ENCODE measurements at places on chromosomes 5 and 9.

DNA sequence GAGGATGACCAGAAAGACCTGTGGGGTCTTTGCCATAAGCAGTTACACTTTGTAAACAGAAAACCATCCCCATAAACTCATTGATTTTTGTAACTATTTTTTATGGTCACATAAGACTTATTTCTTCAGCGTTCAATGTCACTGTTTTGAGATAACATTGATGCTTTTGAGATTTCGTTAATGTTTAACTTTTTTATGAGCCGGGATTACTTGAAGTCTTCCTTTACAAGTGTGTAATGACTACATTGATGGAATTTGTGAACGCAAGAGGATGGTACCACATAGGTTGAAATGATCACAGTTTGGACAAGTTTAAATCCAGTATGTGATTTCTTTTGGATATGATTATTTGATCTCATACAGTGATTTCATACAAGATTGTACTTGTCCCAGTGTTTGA, 1.8 kb downstream of the SLC12A2 start:
- no peak for DNase-seq

DNA sequence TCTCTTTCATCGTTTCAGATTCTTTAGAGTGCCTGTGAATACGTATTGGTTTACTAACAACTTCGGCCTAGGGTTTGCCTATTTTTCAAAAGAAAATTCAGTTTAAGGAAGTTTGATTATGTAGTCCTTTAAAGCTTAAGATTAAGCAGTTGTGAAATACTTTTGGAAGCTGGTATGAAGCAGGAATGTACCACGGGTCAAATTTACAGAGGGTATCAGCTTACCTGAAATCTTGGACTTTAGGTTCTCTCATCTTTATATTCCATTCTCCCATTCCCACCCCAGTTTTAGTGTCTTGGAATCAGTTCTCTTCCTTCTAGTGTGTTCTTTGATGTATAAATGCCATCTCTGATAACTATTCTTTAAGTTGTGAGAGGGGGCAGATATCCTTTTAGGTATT, 53.2 kb downstream of the IQGAP2 start:
- no peak for DNase-seq

- DNase-seq: no peak
Observed at GRCh38 chr9:127568618-127568970, 43.5 kb upstream of the STXBP1 start.

DNA sequence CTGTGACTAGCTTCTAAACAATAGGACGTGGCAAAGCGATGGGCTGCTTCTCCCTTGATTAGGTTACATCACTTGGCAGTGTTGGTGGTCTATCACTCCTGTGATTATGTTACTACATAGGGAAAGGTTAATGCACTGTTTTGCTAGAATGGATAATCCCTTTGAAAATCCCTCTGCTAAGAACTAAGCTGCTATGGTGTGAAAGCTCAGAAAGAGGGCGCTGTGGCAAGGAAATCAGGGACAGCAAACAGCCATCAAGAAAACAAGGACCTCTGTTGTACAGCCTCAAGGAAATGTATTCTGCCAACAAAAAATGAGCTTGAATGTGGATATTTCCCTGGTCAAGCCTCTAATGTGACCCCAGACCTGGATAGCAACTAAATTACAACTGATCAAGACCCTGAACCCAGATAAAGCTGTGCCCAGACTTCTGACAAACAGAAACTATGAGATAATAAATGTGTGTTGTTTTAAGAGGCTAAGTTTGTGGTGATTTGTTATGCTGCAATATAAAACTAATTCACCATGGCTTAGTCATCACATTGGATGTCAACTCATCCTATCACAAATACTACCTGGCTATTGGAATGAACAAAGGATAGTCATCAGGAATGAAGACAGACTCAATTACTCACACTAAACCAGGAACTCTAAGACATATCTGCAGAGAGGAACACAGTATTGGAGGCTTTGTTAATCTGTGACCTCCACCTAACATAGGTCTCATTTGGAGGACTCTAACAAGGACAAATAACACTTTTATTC, 1215.9 kb downstream of the EFNA5 start:
- no peak for DNase-seq

GRCh38 chr5:88941581-88941980, 58.6 kb upstream of the MEF2C start:
- no peak for DNase-seq

DNA sequence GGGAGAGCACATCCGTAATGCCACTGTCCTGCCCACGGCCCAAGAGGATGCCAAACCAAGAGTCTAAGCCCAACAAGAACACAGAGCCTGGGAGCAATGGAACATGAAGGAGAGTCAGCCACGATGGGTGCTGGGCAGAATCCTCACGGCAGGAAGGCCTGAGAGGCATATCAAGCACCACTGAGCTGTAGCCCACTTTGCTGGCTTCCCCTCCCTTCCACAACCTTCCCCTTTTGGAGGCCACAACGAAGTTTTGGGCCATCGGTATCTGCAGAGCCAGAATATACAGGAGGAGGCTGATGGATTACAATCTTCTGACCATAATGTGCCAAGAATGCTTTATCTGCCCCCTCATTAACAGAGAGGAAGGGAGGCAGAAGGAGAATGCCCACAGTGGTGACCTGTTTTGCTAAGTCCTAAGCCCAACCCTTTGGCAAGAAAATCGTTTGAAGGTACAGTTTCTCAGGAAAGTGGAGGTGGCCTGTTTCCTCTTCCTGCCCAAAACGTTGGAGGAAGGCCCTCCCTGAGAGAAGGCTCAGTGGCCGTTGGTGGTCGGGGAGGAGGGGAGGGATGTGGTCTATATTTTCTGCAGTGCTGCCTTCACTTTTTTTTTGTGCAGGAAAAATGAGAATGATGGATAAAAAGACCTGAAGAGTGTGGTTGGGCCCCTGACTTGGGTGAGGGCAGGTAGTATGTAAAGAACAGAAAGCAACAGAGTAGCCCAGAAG, 26.2 kb downstream of the MACROH2A1 start:
- DNase-seq: no peak

GRCh38 chr5:168471785-168472184, 14.5 kb upstream of the RARS1 start:
- DNase-seq: no peak

DNA sequence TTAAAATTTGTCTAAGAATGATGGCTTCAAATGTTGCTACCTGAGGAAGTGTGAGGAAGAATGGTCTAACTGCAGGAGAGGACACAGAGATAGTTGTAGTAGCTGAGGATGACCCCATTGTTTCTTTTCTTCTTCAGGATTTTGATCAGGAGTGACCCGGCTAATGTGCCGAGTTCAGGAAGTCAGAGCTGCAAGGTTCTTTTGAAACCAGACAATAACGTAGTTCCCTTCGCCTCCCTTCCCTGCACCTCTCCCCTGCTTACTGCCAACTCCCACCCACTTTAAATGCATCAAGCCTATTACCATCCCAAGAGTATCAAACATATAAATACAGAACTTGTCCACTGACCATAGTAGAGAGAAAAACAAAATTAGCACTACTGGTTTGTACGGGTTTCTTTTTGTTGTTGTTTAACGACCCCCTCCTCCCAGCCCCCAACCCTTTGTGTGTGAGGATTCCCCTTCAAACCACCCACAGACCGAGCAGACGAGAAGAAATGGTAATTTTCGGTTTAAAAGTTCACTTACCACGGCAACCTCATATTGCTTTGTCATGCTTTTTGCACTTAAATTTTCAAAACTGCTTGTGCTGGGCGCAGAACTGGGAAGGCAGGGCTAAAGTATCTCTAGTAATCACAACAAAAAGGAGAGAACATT, 23.5 kb upstream of the ELAVL2 start:
- DNase-seq: no peak

GRCh38 chr5:62538017-62538942, 40.3 kb upstream of the LRRC70 start:
- DNase-seq: no peak

- no peak for DNase-seq
Observed at GRCh38 chr9:133374612-133375115, 1.2 kb downstream of the SURF4 start.

DNA sequence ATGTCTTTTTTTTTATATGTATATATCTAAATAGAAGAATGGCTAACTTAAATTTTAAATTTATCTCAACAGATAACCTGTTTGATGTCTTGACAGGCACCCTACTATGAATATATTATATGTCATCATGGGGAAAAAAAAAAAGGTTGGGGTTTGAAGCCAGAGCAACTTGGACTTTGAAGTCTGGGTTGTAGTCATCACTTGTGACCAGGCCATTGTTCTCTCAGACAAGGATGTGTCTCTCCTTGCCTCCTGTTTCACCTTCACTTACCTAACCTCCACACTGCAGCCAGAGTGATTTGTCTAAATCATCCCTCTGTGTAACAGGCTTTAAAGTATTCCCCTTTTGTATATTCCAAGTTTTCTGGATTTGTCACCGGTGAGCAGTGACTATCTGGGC, 56.7 kb upstream of the TNFSF8 start:
- no peak for DNase-seq

- DNase-seq: no peak
Observed at GRCh38 chr5:68252673-68253623, 37.4 kb downstream of the PIK3R1 start.

DNA sequence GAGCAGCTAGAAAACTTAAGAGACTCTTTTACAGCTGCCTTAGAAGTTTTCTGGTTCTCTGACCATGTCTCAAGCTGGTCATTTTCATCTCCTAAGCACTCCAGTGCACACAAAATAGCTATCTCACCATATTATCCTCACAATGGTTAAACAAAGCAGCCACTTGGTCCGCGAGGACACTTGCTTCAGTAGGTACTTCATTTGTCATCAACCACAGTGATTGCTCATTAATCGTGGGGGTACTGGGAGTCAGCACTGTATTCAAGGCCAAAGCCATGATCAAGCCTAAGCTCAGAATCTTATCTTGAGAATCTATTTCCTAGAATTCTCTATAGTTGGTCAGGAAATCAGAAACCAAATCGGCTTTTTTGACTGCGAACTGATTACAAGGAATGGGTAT, 2.9 kb downstream of the ARL14EPL start:
- DNase-seq: no peak

DNA sequence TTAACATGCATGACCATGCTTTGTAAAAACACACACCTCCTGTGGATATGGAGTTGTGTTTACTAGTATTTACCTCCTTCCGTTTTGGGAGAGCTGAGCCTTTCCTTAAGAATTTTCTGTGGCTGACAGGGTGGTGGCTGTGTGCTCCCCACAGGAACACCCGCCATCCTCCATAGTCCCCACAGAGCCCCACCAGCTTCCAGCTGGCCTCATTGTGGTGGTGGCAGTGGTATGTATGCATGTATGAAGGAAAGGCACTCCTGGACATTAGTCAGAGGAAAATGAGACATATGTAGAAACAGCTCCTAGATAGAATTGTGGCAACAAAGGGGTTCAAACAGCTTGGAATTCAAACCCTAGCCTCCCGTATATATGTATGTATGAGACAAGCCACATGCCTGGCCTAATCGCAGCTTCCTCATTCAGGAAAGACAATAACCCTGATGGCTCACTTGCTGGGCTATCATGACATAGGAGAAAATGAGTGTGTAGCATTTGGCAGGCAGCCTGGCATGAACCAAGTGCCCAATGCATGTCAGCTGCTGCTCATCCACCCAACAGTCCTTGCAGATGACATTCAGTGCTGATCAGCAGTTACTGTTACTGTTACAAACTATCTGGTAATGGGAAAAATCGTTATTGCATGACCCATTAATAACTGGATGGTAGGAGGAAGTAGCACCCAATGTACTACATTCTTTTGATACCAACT, 459.7 kb downstream of the EBF1 start:
- no peak for DNase-seq

DNA sequence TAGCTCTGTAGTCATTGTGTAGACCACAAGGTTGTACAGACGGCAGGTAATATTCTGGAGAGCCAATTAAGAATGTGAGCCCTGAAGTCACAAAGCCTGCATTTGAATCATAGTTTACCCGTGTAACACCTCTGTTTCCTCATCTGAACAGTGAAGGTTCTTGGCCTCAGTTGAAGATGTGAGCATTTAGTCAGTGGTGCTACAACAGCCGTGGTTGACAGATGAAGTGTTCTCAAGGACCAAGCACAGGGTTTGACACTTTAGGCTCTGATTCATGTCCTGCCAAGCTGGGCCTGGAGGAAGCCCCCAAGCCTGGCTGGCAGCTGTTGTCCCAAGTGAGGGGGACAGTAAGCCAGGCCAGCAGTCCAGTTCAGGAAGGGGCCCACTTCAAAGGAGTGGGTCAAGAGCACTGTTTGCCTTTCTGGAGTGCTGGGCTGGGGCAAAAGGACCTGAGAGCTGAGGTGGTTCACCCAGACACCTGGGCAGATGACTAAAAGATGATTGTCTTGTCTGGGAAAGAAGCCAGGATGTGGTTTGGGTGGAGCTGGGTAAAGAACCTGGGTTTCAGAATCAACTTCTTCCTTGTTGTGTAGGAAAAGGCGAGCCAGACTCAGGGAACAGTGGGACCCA, 20.7 kb downstream of the FAXDC2 start:
- DNase-seq: no peak

Measured in activated CD8-positive, alpha-beta memory T cell treated with anti-CD3 and anti-CD28 coated beads for 1 hour (primary cell).